ENCODE measurements at places on chromosomes 5 and 9. TPM values are rescaled to one million over a fixed set of nuclear protein-coding genes. Genes with fewer than 3 reads are reported as not detected.

RNF20 gene
- total RNA-seq = 26.2 TPM

IRGM gene
- not detected for total RNA-seq

MCTP1 gene
- total RNA-seq = 5.8 TPM

GNAQ gene
- 63.9 TPM for total RNA-seq

PFN3 gene
- total RNA-seq = not detected

NUTM2G gene
- not detected for total RNA-seq

MRPL22 gene
- total RNA-seq = 17.4 TPM

POLR3G gene
- total RNA-seq = 1.8 TPM

CLK4 gene
- total RNA-seq = 33.3 TPM

TAS2R1 gene
- not detected for total RNA-seq

GRK6 gene
- total RNA-seq = 19.2 TPM

ARID3C gene
- total RNA-seq = not detected

MYOZ3 gene
- total RNA-seq = under 0.01 TPM

PRXL2C gene
- 30.8 TPM for total RNA-seq

FRMD3 gene
- total RNA-seq = 0.36 TPM

CCL27 gene
- 0.36 TPM for total RNA-seq

SELENOP gene
- 171 TPM for total RNA-seq

ACTL7A gene
- total RNA-seq = not detected

UBE2B gene
- 34.2 TPM for total RNA-seq

ARSB gene
- 33.6 TPM for total RNA-seq

ARHGEF28 gene
- total RNA-seq = 56.9 TPM

NUTM2F gene
- total RNA-seq = not detected

THBS4 gene
- 0.29 TPM for total RNA-seq

CCNJL gene
- 0.88 TPM for total RNA-seq

LTC4S gene
- total RNA-seq = 1.4 TPM

MACIR gene
- 10.3 TPM for total RNA-seq

TAF11L10 gene
- not detected for total RNA-seq

CCNI2 gene
- total RNA-seq = not detected

FBXW11 gene
- 72.5 TPM for total RNA-seq

CKMT2 gene
- 1.4 TPM for total RNA-seq

SPINK5 gene
- not detected for total RNA-seq

FOXD4L3 gene
- total RNA-seq = under 0.01 TPM

MED27 gene
- 25.7 TPM for total RNA-seq

RORB gene
- total RNA-seq = 0.36 TPM

ZNF483 gene
- 5.9 TPM for total RNA-seq

TCERG1 gene
- total RNA-seq = 43.6 TPM

GABRP gene
- total RNA-seq = under 0.01 TPM

MPDZ gene
- 58.3 TPM for total RNA-seq

EMB gene
- 14.5 TPM for total RNA-seq

CDX1 gene
- total RNA-seq = 0.36 TPM

FREM1 gene
- 0.72 TPM for total RNA-seq

LRRC19 gene
- total RNA-seq = under 0.01 TPM

CBY3 gene
- not detected for total RNA-seq

LCN1 gene
- not detected for total RNA-seq

CER1 gene
- total RNA-seq = not detected

IFNK gene
- total RNA-seq = not detected

CCDC69 gene
- total RNA-seq = 10.5 TPM

IL7R gene
- 2.7 TPM for total RNA-seq

SLCO6A1 gene
- total RNA-seq = not detected

DIMT1 gene
- total RNA-seq = 34.7 TPM

SLC6A19 gene
- not detected for total RNA-seq

VCAN gene
- 543 TPM for total RNA-seq

TRAF1 gene
- 0.88 TPM for total RNA-seq

CDKN2B gene
- total RNA-seq = 50.7 TPM

LRRC8A gene
- total RNA-seq = 39.8 TPM

CDH9 gene
- not detected for total RNA-seq

SPINK7 gene
- not detected for total RNA-seq

SLC4A9 gene
- not detected for total RNA-seq
